ENCODE measurements at places on chromosomes 13 and 19.
A peak's percentile ranks its signal among the peaks of the same experiment; 100 is the strongest.

DNA sequence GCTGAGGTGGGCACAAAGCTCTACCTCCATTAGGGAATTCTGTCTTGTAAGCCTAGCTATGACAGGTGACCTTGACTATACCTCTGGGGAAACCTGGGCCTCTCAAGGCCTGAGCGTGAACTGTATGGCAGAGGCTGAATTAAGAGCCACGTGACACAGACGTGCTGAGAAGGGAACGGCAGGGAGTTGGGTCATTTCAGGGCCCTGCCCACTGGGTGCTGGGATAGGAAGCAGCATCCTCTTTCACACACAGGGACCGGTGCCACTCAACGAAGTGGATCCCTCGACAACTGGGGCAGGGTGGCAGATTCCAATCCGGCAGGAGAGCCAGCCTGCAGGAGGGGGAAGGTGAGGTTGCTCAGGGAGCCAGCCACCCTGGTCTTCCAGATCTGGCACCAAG is 9.2 kb downstream of the ASF1B start:
- DNase-seq, result no peak

GRCh38 chr19:40718774-40719391 is 2.0 kb downstream of the ITPKC start:
- no peak for DNase-seq

DNA sequence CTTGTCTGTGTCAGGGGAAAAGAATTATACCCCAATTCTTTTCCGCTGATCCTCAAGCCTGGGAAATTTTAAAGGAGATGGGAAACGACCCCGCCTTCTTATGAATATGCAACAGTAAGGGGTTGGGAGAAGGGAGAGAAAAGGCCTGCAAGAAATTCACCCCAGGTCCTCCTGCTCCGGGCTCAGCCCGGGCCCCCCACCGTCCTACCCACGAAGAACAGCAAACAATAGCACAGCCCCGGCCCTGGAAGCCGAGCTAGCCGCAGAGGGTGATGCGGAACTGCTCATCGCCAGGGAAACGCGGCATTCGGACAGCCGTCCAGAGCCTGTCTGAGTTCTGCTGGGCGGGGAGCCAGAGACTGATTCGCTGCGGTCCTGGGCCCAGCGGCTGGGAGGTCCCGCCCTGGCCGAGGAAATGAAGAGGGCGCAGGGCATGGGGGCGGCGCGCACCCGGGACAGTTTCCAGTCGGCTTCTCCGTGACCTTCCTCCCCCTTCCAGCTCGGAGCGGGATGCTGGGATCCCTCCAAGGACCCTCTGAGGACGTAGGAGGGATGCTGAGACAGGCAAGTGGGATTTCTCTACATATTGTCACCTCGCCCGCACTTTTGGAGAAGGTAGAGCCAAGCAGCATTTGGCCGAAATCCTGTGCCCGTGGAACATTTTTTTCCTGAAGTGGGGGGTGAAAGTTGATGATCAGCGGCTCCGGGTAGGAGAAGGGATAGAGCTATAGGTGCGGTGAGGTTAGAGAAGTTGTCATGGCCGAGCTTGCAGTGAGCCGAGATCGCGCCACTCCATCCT is 82.3 kb upstream of the C1QTNF9B start:
- peak; percentile 44 for DNase-seq

- no peak for DNase-seq
Observed at GRCh38 chr13:105333416-105333815, 1202.0 kb downstream of the EFNB2 start.

DNA sequence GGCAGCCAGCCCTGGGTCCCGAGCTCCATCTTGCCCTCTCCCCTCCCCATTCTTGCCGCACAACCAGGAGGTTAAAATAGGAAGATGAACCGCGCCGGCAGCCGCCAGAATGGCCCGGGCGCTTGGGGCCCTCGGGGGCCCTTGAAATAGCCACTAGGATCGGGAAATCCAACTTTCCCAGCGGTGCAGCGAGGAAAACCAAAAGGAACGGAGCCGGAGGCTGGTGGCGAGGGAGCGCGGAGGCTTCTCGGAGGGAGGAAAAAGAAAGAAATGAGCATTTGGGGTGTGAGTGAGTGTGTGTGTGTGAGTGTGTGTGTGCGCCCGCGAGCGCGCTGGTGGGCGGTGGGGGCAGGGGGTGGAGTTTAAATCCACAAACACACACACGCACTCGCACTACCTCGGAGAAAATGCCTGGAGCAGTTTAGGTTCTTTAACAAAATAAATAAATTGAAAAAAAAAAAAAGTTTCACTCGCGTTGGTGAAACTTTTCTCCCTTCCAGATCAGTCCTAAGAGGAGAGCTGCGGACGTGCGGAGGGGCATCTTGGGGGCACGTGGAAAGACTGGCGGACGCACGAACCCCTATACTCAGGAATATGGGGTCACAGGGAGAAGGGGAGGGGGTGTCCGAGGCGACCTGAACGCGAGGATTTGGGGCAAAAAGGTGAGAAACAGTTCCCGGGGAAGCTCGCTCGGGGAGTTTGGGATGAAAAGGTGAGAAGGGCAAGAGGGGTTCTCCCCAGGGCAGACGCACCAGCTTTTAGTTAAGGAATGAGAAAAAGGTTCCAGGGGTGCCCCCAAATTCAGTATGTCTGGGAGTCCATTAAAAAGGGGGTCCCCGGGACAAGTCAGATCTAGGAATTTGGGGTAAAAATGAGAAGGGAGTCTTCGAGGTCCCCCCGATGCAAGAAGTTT is 1.3 kb downstream of the RFX2 start:
- DNase-seq, result no peak
